ENCODE measurements at places on chromosomes 11 and 22.

- DNase-seq: peak; percentile 6
Measured at GRCh38 chr22:38135133-38135706, 24.7 kb upstream of the BAIAP2L2 start.

DNA sequence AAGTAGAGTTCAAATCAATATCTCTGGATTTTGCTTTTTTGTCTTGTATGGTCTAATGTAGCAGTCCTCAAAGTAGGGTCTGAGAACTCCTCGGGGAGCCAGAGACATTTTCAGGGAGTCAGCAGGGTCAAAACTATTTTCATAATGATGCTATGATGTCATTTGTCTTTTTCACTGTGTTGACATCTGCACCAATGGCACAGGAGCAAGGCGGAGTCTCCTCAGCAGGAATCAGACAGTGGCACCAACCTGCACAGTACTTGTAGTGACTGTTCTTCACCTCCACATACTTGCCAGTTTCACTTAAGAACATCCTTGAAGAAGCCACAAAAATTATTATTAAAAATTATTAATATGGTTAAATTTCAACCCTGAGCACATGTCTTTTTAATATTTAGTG, 14.9 kb upstream of the FXYD6 start:
- DNase-seq: no peak

GRCh38 chr11:84414920-84415319, 1128.8 kb upstream of the CCDC90B start:
- no peak for DNase-seq

- DNase-seq: no peak
Measured at GRCh38 chr11:61803889-61804647, 11.4 kb downstream of the FEN1 start.

DNA sequence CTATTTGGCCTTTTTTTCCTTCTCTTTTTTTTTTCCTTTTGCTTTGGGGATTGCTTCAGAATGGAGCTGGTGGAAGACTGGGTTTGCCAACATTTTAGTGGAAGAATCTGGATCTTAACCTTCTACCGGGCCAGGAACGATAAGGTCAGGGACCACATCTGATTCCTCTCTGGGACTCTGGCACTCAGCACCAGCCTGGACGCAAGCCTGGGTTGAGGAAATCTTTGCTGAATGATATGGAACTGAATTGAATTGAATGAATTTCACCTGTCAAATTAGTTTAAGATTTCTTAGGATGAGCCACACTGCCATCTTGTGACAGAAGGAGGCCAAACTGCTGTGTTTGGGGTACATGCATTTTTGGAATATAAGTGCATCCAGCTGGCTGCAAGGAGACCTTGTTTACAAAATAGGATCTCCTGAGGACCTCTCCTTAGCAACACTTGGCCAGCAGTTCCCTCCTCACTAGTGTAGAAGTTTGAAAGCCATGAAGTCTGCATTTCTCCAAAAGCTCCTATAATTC, 30.4 kb downstream of the TPBGL start:
- no peak for DNase-seq

- DNase-seq: no peak
Measured at GRCh38 chr22:33866511-33866910, 53.8 kb downstream of the LARGE1 start.

DNA sequence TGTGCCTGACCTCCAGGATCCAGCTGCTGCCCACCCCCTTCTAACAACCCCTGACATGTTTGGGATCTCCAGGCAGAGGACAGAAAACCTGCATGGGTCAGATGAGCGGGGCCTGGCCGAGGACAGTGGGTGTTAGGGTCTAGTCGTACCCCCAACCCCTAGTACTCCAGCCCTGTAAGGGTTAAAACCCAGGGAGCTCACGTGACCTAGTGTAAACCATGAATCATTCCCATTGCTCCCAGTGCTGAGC, 89.1 kb upstream of the CRYBB3 start:
- no peak for DNase-seq

- no peak for DNase-seq
Measured at GRCh38 chr22:37228106-37229011, 15.7 kb downstream of the RAC2 start.

DNA sequence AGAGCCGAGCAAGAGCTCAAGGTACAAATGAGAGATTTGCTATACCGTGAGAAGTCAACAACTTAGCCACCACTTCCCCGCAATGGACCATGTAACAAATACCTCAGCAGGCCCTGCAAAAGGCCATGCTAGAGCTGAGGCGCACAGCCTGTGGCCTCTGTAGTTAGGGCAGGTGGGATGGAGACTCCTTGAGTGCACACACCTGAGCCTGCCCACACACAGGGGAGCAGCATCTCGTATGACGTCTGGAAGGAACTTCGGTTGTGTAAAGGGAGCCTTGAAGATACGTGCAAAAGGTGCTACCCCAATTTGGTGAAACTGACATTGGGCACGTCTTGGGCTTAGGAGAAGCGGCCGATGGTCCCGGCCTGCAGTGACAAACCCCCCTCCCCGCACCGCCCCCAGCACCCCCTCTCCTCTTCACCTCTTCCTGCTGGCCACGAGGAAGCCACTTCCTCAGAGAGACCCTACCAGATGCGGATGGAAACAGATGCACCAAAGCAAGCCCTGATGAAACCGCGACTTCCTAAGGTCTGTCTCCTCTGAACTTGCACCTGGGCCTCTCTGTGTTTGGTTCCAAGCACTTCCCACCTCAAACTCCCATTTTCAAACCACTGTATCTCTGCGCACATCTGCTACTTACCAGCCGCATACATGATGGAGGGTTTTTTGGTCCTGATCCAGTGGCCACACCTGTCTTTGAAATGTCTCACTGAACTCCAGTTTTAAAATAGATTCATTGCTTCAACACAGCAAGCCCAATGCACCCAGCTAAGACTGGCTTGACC, 10.6 kb downstream of the CDPF1 start:
- no peak for DNase-seq

DNA sequence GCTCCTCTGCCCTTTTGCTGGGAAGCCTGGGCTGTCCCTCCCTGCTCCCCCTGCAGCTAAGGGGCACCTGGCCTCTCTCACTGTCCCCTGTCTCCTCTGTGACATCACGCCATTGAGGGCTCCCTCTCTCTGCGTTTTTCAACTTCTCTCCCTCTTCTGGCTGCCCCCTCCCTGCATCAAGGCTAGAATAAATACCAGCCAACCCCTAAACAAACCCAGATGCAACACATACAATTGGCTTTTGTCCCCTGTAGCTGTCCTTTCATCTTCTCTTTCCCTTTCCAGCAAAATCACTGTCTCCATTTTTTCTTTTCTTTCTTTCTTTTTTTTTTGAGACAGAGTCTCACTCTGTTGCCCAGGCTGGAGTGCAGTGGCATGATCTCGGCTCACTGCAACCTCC, 3.3 kb upstream of the MIEF1 start:
- DNase-seq: no peak

DNA sequence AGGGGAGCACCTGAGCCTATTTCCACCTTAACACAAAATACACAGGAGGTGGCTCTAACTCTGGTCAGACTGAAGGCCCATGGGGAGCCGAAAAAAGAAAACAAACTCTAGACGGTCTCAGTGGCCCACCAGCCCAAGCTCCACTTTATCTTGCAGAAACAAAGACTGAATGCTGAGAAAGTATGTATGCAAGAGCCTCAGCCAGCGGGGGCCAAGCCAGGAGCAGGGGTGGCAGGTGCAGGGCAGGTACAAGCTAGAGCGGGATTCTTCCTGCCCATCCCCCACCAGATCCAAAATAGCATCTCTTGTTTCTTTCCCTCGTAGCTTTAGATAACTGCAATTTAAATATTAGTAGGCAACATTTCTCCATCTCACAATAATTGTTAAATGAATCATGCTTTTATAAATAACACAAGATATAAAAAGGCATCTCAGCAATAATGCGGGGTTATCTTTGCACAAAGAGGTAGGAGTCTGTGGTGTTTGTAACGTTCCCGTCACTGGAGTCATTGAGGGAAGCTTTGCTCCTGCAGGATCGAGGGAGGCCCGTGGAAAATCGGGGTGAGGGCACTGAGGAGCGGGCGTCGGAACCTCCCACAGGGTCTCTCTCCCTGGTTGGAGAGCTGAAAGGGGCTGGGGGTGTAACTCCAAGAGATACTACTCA, 418.0 kb downstream of the SHANK2 start:
- DNase-seq: no peak

- no peak for DNase-seq
Measured at GRCh38 chr22:49227670-49228069, 600.0 kb downstream of the BRD1 start.

DNA sequence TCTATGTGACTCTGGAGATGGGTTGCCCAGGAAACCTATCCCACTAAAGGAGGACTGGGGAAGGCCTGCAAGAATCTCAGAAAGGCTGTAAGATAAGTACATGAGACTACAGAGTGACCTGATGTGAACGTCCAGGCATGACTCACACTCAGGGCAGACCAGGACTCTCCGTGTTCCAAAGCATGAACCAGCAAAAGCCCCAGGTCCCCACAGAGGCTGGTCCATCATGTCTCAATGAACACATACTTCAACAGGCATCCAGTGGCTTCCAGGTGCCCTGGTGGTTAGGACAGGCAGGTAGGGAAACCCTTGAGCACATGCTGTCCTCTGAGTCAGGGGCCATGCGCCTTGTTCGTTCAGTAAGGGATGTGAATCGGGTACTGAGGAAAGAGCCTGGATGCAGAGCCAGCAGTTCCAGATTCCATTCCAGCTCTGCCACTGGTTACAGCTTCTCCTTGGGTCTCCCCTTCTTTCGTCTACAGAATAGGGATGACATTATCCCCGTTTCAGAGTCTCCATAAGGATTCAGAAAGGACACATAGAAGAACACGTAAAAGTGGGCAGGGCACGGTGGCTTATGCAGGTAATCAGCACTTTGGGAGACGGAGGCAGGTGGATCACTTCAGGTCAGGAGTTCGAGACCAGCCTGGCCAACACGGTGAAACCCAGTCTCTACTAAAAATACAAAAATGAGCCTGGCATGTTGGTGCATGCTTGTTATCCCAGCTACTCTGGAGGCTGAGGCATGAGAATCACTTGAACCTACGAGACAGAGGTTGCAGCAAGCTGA, 129.0 kb upstream of the TEAD1 start:
- no peak for DNase-seq

- no peak for DNase-seq
Measured at GRCh38 chr11:88167853-88168252, 7.4 kb downstream of the RAB38 start.

GRCh38 chr22:33539902-33540751, 380.1 kb downstream of the LARGE1 start:
- DNase-seq: peak; percentile 49

- no peak for DNase-seq
Measured at GRCh38 chr22:25666308-25666707, 75.7 kb upstream of the MYO18B start.

GRCh38 chr11:86660088-86660487, 12.3 kb downstream of the ME3 start:
- no peak for DNase-seq

DNA sequence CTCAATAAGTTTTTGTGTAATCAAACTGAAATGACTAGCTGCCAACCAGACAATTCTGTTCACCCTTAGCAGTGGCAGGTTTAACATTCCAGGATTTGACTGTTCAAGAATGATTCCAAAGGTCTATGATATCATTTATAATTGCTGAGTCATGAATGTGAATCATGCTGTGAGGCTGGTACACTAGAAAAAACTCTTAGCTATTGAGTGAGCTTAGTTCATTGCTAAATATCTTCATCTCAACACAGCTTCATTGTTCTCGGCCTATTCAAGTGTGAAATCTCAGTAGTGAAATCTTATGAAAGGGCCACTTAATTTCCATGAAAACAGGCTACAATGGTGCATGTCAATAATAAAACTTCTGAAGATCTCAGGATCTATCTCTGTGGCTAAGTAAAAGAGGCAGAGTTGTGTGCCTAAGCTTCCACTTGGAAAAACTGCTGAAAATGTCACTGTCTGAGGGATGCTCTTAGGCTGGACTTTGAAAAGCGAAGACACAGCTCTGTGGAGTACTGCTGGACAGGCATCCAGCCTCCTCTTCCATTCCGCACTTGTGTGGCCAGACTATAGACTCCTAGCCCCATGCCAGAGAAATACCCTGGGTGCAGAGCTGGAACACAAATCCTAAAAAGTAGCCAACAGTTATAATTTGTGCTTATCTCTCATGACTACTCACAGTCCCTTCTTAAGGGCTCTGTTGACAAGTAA, 12.8 kb downstream of the AQP11 start:
- DNase-seq: no peak

GRCh38 chr22:45216133-45217003, 24.3 kb downstream of the KIAA0930 start:
- DNase-seq: no peak

- DNase-seq: no peak
Measured at GRCh38 chr22:29469755-29470154, 10.3 kb upstream of the NEFH start.

DNA sequence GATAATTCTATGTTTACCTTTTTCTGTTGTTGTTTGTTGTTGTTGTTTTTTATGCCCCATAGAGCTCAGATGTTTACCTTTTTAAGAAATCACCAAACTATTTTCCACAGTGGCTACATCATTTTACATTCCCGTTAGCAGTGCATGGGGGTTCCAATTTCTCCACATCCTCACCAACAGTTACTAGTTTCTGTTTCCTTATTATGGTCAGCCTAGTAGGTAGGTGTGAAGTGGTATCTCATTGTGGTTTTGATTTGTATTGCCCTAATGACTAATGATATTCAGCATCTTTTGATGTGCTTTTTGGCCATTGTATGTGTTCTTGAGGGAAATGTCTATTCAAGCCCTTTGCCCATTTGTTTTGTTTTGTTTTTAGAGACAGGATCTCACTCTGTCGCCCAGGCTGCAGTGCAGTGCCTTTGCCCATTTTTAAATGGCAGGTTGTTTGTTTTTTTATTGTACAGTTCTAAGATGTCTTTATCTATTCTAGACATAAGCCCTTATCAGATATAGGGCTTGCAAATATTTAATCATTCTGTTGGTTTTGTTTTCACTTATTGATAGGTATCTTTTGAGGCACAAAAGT, 27.5 kb downstream of the CHEK2 start:
- no peak for DNase-seq
